Vein endothelial cell (primary cell): ENCODE measurements at places on chromosomes 12 and 14. TPM values are rescaled to one million over a fixed set of nuclear protein-coding genes. Genes with fewer than 3 reads are reported as not detected.

C14orf132 gene
- 0.98 and 5.3 TPM in 2 replicates for total RNA-seq

HAL gene
- 1.1 TPM in 1 of 2 replicates, not detected in the other for total RNA-seq

TSPAN19 gene
- total RNA-seq, result not detected in 2 replicates

AQP2 gene
- not detected in 2 replicates for total RNA-seq

IFNG-AS1 gene
- not detected in 2 replicates for total RNA-seq

KRT85 gene
- total RNA-seq, result not detected in 2 replicates

KRT4 gene
- total RNA-seq, result not detected in 2 replicates

GPD1 gene
- under 0.01 TPM in 1 of 2 replicates, not detected in the other for total RNA-seq

CCDC92 gene
- 12.8 and 14.0 TPM in 2 replicates for total RNA-seq

PIP4P1 gene
- total RNA-seq, result 25.8 and 26.1 TPM in 2 replicates

ZNF385A gene
- total RNA-seq, result 0.67 and 1.3 TPM in 2 replicates

SLC38A4 gene
- 0.19 and 0.33 TPM in 2 replicates for total RNA-seq

NEMP1 gene
- 5.9 and 10.7 TPM in 2 replicates for total RNA-seq

RBMS2 gene
- 49.0 and 59.4 TPM in 2 replicates for total RNA-seq

KLRG1 gene
- total RNA-seq, result 0.38 and 1.3 TPM in 2 replicates

OR6C70 gene
- total RNA-seq, result not detected in 2 replicates

ATF7 gene
- 18.6 and 27.4 TPM in 2 replicates for total RNA-seq

CLEC7A gene
- total RNA-seq, result not detected in 2 replicates

MON2 gene
- 39.2 and 39.5 TPM in 2 replicates for total RNA-seq

SLC6A15 gene
- 1.4 and 2.3 TPM in 2 replicates for total RNA-seq

DNAI7 gene
- not detected in 2 replicates for total RNA-seq
